ENCODE measurements at places on chromosomes 7 and 10. TPM values are rescaled to one million over a fixed set of nuclear protein-coding genes. Genes with fewer than 3 reads are reported as not detected.

The LLCFC1 gene
- total RNA-seq = not detected

The IL6 gene
- total RNA-seq = not detected

The SNX10 gene
- total RNA-seq = 4.2 TPM

The PDE6C gene
- total RNA-seq = not detected

The NODAL gene
- total RNA-seq = 0.23 TPM

The SYNPO2L gene
- not detected for total RNA-seq

The ZNF365 gene
- 1.5 TPM for total RNA-seq

The VWA2 gene
- total RNA-seq = 2.7 TPM

The POMZP3 gene
- 6.5 TPM for total RNA-seq

The SLC16A12 gene
- total RNA-seq = not detected

The FAM237B gene
- total RNA-seq = not detected

The MCM10 gene
- 14.6 TPM for total RNA-seq

The RAMP3 gene
- not detected for total RNA-seq

The MRLN gene
- total RNA-seq = not detected

The ETV1 gene
- 3.8 TPM for total RNA-seq

The HTR5A gene
- total RNA-seq = not detected

The COL13A1 gene
- total RNA-seq = 3.7 TPM

The MYPN gene
- total RNA-seq = not detected

The HECW1 gene
- total RNA-seq = not detected

The DPCD gene
- 49.7 TPM for total RNA-seq

The OR2A12 gene
- total RNA-seq = not detected

The ZNF32 gene
- 21.0 TPM for total RNA-seq

The VAX1 gene
- total RNA-seq = not detected

The ANXA8 gene
- total RNA-seq = 275 TPM

The ARF5 gene
- 356 TPM for total RNA-seq

The HOXA4 gene
- total RNA-seq = 1.6 TPM

The GLI3 gene
- total RNA-seq = 4.2 TPM

The BLNK gene
- 0.87 TPM for total RNA-seq

The NYAP1 gene
- 4.8 TPM for total RNA-seq

The PLAU gene
- total RNA-seq = 758 TPM

The PRKAR2B gene
- total RNA-seq = not detected

The GALNT17 gene
- total RNA-seq = not detected

The CYP3A4 gene
- not detected for total RNA-seq

The LIPK gene
- total RNA-seq = not detected

The TRIL gene
- total RNA-seq = not detected

The CTAGE4 gene
- 0.46 TPM for total RNA-seq

The ANKRD2 gene
- total RNA-seq = 1.0 TPM

The GPR26 gene
- total RNA-seq = not detected

The COL26A1 gene
- total RNA-seq = not detected

The CRHR2 gene
- not detected for total RNA-seq

The ACTL6B gene
- not detected for total RNA-seq

The HMX3 gene
- not detected for total RNA-seq

The AHR gene
- total RNA-seq = 28.7 TPM

The ANKRD7 gene
- total RNA-seq = 1.4 TPM
